ENCODE measurements at places on chromosomes 6 and 20. TPM values are rescaled to one million over a fixed set of nuclear protein-coding genes. Genes with fewer than 3 reads are reported as not detected.

SF3B5 gene
- 106 TPM for total RNA-seq

TTBK1 gene
- 0.06 TPM for total RNA-seq

SYCP2L gene
- total RNA-seq, result 0.93 TPM

ADGRF1 gene
- not detected for total RNA-seq

MAN1A1 gene
- total RNA-seq, result 147 TPM

BTN1A1 gene
- not detected for total RNA-seq

CGA gene
- not detected for total RNA-seq

DEFB132 gene
- 1.5 TPM for total RNA-seq

NRM gene
- total RNA-seq, result 7.3 TPM

FOXC1 gene
- 7.6 TPM for total RNA-seq

JPH2 gene
- total RNA-seq, result 5.6 TPM

SEMG1 gene
- total RNA-seq, result not detected

SLC32A1 gene
- not detected for total RNA-seq

AP5S1 gene
- total RNA-seq, result 13.2 TPM

CDC25B gene
- total RNA-seq, result 18.0 TPM

CD40 gene
- total RNA-seq, result 17.3 TPM

TGM3 gene
- not detected for total RNA-seq

GJA10 gene
- total RNA-seq, result not detected

BPIFB4 gene
- not detected for total RNA-seq

TMEM30A gene
- 109 TPM for total RNA-seq

Measured in mesenteric fat pad (tissue), 1 donor.